ENCODE measurements at places on chromosomes 4 and X.

- DNase-seq: no peak
These were observed 674 bp downstream of the SH3D19 start for GRCh38 chr4:151324752-151325110.

GRCh38 chr4:189293459-189293858 lies 647.2 kb upstream of the FRG1 start:
- no peak for DNase-seq

DNA sequence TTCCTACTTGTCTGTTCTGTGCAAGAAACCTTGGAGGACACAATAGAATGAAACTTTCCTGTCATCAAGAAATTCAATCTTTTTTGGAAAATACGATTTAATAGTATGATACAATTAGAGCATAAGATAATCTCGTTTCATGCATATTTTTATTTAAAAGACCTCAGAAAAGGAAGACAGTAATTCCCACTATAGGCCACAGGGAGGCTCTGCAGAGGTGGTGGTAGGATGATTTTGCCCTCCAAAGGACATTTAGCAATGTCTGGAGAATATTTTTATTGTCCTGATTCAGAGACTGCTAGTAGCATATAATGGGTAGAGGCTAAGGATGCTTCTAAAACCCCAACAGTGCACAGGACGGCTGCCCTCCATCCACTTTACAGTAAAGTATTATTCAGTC lies 68.7 kb downstream of the PAK3 start:
- no peak for DNase-seq

DNA sequence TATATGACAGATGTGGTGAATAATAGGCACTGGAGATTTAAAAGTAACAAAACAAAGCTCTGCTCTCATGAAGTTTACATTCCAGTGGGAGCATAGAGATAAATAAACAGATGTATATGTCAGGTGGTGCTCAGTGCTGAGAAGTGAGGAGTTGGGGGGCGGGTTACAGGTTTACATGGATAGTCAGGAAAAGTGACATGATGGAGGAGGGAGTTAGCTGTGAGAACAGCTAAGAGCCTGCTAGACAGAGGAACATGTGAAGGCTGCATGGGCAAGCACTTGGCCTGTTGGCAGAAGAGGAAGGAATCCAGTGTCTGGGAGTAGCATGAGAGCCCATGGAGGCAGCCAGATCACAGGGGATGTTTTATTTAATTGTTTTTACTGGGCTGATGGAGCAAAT lies 10.2 kb upstream of the TMEM156 start:
- DNase-seq: no peak

GRCh38 chr4:85522836-85523235 lies 47.9 kb downstream of the ARHGAP24 start:
- DNase-seq: no peak

DNA sequence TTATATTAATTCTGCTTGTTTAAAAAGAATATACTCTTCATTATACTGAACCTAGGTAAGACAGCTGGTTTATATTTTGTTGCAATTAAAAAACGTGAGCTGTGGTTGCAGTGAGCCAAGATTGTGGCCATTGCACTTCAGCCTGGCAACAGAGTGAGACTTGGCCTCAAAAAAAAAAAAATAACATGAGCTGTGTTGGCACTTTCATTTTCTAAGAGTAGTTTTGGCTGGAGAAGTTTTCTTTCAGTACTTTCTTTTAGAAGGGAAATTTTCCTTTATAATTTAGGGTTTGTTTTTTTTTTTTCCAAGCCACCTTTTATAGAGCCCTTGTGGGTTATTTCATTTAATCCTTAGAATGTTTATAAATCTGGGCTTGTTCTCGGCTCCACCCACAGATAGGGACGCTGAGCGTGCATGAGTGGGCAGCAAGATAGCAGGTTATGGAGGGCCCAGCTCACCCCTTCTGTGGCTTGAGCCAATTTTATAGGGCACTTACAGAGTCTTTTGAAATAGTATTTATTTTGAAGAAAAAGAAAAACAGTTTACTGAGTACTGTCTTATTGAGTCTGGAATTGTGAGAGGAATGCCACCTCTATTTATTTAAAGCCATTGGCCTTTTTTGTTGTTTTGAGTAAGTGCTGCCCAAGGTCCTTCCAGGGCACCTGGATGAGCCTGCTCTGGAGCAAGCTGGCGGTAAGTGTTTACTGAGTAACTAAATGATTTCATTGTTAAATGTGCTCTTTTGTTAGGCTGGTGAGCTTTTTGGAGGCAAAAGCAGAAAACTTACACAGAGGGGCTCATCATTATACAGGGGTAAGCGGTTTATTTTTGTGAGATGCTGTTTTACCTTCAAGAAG lies 60.9 kb downstream of the HTT start:
- DNase-seq: no peak

DNA sequence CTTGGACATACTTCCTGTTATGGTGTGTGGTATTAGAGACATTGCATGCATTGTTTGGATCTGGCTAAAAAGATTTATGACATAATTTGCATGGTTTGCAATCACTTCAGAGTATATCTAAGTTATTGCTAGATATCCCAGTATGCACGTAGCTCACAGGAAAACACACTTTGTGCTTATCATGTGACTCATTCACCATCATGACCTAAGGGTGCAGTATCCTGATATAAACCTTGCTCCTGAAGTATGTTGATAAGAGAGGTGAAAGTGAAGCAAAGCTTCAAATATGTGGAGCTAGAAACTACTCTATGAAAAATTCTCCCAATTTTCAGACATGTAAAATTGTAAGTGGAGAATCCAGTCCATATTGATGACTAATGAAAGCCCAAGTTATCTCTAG lies 46.9 kb upstream of the GRXCR1 start:
- DNase-seq: no peak

Measured in activated CD4-positive, CD25-positive, alpha-beta regulatory T cell treated with anti-CD3 and anti-CD28 coated beads, Interleukin-2, amount 50 U/mL, for 16 hours (primary cell).